PC-3 (cell line): ENCODE measurements at places on chromosomes 3 and 15. TPM values are rescaled to one million over a fixed set of nuclear protein-coding genes. Genes with fewer than 3 reads are reported as not detected.

The CEMIP gene
- 3.1 and 4.0 TPM in 2 replicates for total RNA-seq

The EIF1B gene
- 9.0 and 10.0 TPM in 2 replicates for total RNA-seq

The PATL2 gene
- 0.15 TPM in 1 of 2 replicates, not detected in the other for total RNA-seq

The ITIH1 gene
- total RNA-seq = not detected in 2 replicates

The RAD51 gene
- 17.3 and 21.9 TPM in 2 replicates for total RNA-seq

The CISH gene
- 1.6 and 2.3 TPM in 2 replicates for total RNA-seq

The SI gene
- not detected in 2 replicates for total RNA-seq

The FAH gene
- total RNA-seq = 55.4 and 59.4 TPM in 2 replicates

The KBTBD13 gene
- not detected in 2 replicates for total RNA-seq

The UBAP1L gene
- total RNA-seq = 1.4 and 3.4 TPM in 2 replicates

The MINAR1 gene
- 0.22 and 0.63 TPM in 2 replicates for total RNA-seq

The P4HTM gene
- 44.5 and 50.1 TPM in 2 replicates for total RNA-seq

The PTPRG gene
- total RNA-seq = 0.29 and 0.73 TPM in 2 replicates

The TOPAZ1 gene
- total RNA-seq = not detected in 2 replicates

The GALNT15 gene
- total RNA-seq = not detected in 2 replicates

The SPESP1 gene
- not detected in 2 replicates for total RNA-seq

The GOLGA8G gene
- not detected in 2 replicates for total RNA-seq

The CLDN18 gene
- total RNA-seq = not detected in 2 replicates

The ARGFX gene
- not detected in 2 replicates for total RNA-seq

The PLA2G4E gene
- total RNA-seq = not detected in 2 replicates

The GOLGA6D gene
- not detected in 2 replicates for total RNA-seq

The IL17RD gene
- 3.1 and 3.7 TPM in 2 replicates for total RNA-seq

The HESX1 gene
- total RNA-seq = 3.9 TPM in 1 of 2 replicates, not detected in the other

The RHOV gene
- total RNA-seq = 39.5 and 52.2 TPM in 2 replicates

The LDHAL6B gene
- not detected in 2 replicates for total RNA-seq

The SERF2 gene
- total RNA-seq = 665 and 756 TPM in 2 replicates
